ENCODE measurements at places on chromosomes 12 and 14.

DNA sequence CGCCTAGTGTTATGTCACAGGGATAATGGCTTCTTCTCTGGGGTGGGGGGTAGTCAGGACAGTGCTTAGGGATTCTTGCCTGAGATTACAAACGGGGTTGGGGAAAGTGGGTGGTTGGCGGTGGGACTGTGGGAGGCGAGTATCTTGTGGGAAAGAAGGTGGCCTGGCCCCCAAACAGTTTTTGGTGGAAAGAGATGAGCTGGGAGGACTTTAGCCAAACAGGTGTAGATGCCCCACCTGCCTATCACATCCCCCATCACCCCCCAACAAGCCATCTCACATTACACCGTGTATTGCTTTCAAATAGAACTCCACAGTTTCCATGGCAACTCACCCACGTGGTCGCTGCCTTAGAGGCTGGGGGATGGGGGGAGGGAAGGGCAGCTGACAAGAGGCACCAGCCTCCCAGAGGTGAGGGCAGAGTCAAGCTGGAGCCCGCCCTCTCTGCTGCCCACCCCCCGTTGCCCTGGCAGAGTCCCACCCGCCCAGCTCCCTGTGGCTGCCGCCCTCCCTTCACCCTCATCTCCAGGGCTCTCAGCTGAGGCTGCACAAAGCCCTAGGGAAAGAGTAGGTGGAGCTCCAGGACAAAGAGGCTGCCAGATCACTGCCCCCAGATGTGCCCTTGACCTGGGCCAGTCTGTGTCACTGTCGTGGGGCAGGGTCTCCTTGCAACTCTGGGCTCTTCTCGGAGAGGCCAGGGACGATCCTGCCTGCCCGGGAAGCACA lies 98.3 kb downstream of the LRRC74A start:
- DNase-seq = no peak

GRCh38 chr12:123071857-123072256 lies 79.0 kb downstream of the PITPNM2 start:
- DNase-seq = no peak

GRCh38 chr14:33650430-33650829 lies 300.4 kb downstream of the EGLN3 start:
- DNase-seq = no peak

GRCh38 chr12:25382311-25383106 lies 131.8 kb upstream of the KRAS start:
- DNase-seq = peak; percentile 51

- no peak for DNase-seq
Observed at GRCh38 chr12:119258556-119258955, 76.0 kb upstream of the CCDC60 start.

GRCh38 chr14:55536204-55536708 lies 43.8 kb upstream of the KTN1 start:
- DNase-seq = no peak

GRCh38 chr14:94455928-94456327 lies 3.3 kb upstream of the SERPINA11 start:
- DNase-seq = no peak

- DNase-seq = no peak
Observed at GRCh38 chr14:100288382-100289185, 17.7 kb downstream of the SLC25A29 start.

- DNase-seq = no peak
Observed at GRCh38 chr14:85236296-85236695, 293.6 kb upstream of the FLRT2 start.
